ENCODE measurements at places on chromosomes 2 and 18.
A peak's percentile ranks its signal among the peaks of the same experiment; 100 is the strongest.

DNA sequence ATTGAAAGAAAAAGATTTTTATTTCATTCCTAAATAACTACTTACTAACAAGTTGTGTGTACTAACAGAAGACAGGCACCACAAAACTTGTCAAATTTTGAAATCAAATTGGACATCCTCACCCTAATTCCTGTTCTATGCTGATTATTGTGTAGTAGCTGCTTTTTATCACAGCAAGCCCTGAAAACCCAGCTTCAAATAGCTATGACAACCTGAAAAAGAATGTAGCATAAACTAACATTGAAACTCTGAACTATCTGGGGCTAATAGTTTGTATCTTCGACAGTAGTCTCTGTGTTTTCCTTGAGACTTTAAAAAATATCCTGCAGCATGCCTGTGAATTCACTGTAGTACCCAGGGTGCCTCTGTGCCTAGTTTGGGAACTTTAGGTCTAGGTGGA, 122.6 kb downstream of the WDPCP start:
- no peak for DNase-seq
- peaks cover 3% of the 10 kb centered on the region for H3K36me3 ChIP-seq
- no peaks in the 10 kb centered on the region for H3K27me3 ChIP-seq
- no peak overlapping the region for H3K27ac ChIP-seq
- no peaks in the 10 kb centered on the region for H3K4me1 ChIP-seq

DNA sequence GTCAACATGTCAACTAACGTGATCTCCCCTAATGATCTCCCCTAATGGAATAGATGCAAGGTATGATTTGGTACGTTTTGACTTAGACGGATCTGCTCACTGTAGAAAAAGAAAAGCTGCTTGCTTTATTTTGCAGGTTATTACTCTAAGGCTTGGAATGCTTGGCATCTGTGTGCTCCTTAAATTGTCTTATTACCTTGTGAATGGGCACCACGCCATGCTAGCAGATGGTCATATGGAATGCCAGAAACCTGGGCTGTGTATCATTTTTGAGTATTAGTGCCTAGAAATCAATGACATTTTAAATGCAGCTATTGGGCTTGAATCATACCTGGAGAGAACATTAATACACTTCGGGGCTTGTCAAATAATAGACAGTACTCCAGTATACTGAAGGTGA, 16.5 kb upstream of the FIGN start:
- DNase-seq, result no peak
- H3K27me3 ChIP-seq, result no peaks in the 10 kb centered on the region
- no peak overlapping the region for H3K4me3 ChIP-seq

DNA sequence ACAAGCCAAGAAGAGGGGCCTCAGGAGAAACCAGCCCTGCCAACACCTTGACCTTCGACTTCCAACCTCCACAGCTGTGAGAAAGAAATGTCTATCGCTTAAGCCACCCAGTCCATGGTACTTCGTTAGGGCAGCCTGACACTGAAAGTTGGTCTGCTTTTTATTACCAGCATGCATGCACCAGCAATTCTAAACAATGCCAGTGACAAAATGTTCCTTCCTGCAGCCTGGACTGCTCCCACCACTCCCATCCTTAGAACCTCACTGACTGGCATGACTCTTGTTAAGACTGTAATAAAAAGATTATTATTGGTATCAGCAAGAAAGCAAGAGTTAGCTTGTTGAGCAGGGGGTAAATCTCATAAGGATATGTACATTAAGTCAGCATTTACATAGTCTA, 33.6 kb downstream of the TMEM177 start:
- H3K27ac ChIP-seq, result no peak overlapping the region
- no peaks in the 10 kb centered on the region for H3K27me3 ChIP-seq
- H3K36me3 ChIP-seq, result no peaks in the 10 kb centered on the region
- no peak for DNase-seq

GRCh38 chr2:218746470-218746795, 35.5 kb upstream of the CYP27A1 start:
- no peaks in the 10 kb centered on the region for H3K36me3 ChIP-seq
- DNase-seq, result no peak
- H3K4me3 ChIP-seq, result no peak overlapping the region
- no peaks in the 10 kb centered on the region for H3K4me1 ChIP-seq
- peak overlapping the region; percentile 95 for H3K27ac ChIP-seq

DNA sequence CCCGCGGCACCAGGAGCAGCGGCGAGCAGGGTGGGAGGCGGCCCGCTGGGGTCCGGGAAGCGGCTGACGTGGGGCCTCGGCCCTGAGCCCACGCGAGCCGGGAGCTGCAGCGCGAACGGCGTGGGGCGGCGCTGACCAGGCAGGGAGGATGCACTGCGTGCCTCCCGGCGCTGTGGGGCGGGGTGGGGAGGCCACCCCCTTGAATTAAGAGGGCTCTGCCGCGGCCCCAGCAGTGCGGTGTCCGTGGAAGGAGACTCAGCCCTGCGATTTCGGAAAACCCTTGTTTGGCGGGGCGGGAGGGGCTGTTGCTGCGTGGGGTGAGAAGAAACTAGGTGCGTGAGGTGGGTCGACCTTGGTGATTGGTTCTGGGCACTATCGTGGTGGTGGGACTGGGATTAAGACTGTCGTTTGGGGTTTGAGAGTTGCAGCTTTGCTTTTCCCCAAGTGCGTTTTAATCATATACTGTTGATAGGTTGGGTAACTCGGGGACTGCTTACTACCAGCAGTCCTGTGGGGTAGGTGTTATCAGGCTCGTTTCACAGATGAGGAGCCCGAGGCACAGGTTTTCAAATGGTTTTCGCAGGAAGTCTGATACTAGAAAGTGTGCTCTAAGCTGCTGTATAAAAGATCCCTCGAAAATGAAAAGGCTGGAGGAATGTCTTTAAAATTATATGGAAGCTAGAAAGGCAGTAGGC, 722 bp downstream of the ACSL3 start:
- H3K4me1 ChIP-seq, result peaks cover 14% of the 10 kb centered on the region
- peak overlapping the region; percentile 94 for H3K27ac ChIP-seq
- H3K36me3 ChIP-seq, result no peaks in the 10 kb centered on the region
- DNase-seq, result no peak

DNA sequence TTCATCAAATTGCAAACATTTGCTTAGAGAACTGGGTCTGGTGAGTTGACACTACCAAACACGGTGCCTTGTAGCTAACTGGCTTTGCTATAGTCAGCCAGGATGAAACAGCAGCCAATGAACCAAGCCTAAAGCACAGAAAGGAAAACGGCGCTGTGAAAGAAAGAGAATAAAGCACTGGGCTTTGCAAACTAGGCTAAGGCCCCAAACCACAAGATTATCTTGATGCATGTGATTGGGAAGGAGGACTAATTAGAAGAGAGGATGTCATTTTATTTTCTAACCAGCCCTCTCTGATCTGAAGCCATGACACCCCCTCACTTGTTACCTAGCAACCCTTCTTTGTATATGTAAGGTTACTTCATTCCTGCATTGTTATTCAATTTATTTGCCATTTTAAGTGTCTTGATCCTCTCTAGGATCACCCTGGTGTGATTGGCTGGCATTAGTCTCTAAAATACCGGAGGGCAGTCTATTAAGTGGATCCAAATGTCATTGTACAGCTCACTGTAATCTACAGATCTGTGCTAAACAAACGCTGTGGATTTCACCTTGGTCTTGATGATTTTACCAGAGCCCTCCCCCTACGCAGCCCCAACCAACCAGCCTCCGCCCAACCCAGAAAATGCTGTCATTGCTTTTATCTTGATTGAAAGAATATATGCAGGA, 395.4 kb upstream of the ACVR2A start:
- no peak for DNase-seq
- H3K4me3 ChIP-seq, result no peak overlapping the region
- no peaks in the 10 kb centered on the region for H3K4me1 ChIP-seq
- no peaks in the 10 kb centered on the region for H3K36me3 ChIP-seq

- H3K4me1 ChIP-seq, result no peaks in the 10 kb centered on the region
- H3K27me3 ChIP-seq, result no peaks in the 10 kb centered on the region
- H3K36me3 ChIP-seq, result no peaks in the 10 kb centered on the region
- no peak overlapping the region for H3K27ac ChIP-seq
- H3K4me3 ChIP-seq, result no peak overlapping the region
These were observed 193.9 kb upstream of the HS6ST1 start for GRCh38 chr2:128512379-128513115.

- H3K27me3 ChIP-seq, result no peaks in the 10 kb centered on the region
- no peaks in the 10 kb centered on the region for H3K4me1 ChIP-seq
- no peak for DNase-seq
- no peak overlapping the region for H3K4me3 ChIP-seq
- H3K27ac ChIP-seq, result no peak overlapping the region
These were observed 118.6 kb downstream of the LOXHD1 start for GRCh38 chr18:46538376-46538775.

DNA sequence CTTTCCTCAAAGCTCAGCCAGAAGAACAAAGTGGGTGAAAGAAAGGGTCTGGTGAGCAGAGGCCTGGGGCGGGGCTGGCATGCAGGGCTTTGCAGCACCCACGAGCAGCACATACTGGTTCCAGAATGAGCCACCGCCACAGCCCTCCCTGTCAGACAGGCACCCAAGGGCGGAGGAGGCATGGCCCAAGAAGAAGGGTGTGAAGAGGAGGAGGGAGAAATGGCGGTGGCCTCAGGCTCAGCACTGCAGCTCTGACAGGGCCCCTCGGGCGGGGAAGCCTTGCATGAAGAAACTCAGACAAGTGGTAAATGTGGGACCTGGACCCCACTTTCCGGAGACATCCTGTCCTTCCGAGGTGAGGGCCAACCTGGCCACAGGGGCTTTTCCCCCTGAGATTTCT, 15.7 kb downstream of the FAM228A start:
- H3K27ac ChIP-seq, result no peak overlapping the region
- H3K4me1 ChIP-seq, result no peaks in the 10 kb centered on the region
- H3K27me3 ChIP-seq, result no peaks in the 10 kb centered on the region
- H3K4me3 ChIP-seq, result no peak overlapping the region
- H3K36me3 ChIP-seq, result no peaks in the 10 kb centered on the region

DNA sequence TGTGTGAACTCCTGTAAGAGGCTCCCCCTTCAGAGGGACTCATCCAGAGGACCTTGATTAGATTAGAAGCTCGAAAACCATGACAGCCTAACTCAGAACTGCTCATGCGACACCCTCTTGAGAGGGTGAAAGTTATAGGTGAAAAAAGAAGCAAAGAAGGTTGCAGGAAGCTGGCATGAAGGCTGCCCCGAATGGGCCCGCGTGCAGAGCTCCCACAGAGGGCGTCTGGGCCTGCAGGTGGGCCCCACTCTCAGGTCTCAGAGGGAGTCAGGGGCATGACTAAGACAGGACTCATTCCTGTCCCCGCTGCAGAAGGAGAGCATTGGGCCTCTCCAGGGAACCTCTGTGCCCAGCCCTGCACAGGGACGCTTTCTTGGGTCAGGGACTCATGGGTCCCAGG, 235.4 kb downstream of the EIPR1 start:
- DNase-seq, result no peak
- H3K27me3 ChIP-seq, result no peaks in the 10 kb centered on the region
- no peak overlapping the region for H3K4me3 ChIP-seq
- no peaks in the 10 kb centered on the region for H3K4me1 ChIP-seq
- no peak overlapping the region for H3K27ac ChIP-seq

DNA sequence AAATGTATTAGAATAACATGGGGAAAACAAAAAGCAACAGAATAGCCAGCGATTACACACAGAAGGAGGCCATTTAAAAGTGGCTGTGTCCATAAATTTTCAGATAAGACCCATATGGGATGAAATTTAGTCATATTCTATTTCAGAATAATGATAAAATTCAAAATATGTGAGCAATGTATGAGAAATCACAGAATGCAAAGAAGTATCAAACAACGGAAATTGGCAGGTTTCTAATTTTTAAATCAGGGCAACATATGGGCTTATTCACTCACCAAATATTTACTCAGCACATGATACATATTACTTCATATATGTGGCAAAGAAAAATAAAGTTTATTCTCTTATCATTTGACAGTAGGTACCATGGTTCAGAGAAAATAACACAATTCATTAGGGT, 208.5 kb downstream of the GRB14 start:
- no peak overlapping the region for H3K4me3 ChIP-seq
- no peak overlapping the region for H3K27ac ChIP-seq
- H3K4me1 ChIP-seq, result no peaks in the 10 kb centered on the region
- no peaks in the 10 kb centered on the region for H3K36me3 ChIP-seq

DNA sequence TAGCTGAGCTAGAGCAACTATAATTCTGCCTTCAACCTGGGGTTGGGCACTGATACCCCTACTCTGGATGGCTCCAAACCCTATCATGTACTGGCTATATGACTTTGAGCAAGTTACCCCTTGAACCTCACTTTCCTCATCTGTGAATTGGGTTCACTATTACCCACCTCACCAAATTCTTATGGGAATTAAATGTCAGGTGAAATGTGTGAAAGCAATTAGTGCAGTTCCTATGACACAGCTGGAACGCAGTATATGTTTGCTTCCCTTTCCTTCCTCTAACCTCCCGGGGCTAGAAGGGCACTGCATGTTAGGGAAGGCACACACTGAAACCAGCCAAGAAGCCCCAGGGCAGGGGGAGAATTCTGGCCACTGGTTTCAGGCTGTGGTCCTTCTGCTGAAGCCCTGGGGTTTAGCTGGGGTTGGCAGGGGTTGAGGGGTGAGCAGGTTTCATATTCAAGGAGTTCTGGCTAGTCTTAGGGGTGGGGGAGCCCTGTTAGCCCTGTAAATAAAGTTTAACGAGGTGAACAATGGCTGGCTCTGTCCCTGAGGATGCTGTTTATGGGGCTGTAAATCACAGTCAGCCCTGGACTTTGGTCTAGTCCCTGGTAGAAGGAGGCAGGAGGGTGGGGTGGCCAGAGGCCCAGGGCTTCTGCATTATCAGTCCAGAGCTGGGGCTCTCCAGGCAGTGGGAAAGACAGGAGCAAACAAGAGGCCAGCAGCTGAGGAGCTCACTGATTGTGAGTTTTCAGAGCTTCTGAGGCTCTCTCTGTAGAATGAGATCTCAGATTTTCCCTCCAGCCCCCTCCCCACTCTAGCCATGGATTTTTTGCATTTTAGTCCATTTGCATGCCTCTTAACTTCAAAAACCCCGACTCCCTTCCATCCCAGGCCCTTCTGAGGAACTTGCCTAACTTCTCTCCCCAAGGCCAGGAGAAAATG, 8.0 kb downstream of the PKDCC start:
- H3K27ac ChIP-seq, result peak overlapping the region; percentile 38
- DNase-seq, result no peak
- no peaks in the 10 kb centered on the region for H3K27me3 ChIP-seq
- H3K4me3 ChIP-seq, result no peak overlapping the region
- H3K36me3 ChIP-seq, result no peaks in the 10 kb centered on the region

DNA sequence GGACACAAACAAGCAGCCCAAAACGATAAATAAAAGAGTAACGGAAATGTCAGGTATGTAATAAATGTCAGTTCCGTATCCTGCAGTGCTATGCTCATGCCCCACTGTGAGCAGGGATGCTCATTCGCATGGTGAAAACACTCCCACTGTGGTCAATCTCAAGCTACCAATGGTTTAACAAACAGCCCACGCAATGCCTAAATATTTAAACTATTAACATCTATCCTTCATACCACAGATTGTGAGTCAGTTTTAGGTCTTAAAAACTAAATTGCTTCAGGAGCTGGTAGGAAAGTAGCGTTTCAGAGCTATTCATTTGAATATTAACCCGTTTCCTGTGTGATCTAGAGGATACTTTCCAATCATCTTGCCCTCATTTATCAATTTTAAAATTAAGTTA, 207.4 kb downstream of the TCF4 start:
- H3K36me3 ChIP-seq, result no peaks in the 10 kb centered on the region
- H3K27me3 ChIP-seq, result no peaks in the 10 kb centered on the region
- DNase-seq, result no peak
- H3K27ac ChIP-seq, result no peak overlapping the region
